ENCODE measurements at places on chromosomes 12 and 14. TPM values are rescaled to one million over a fixed set of nuclear protein-coding genes. Genes with fewer than 3 reads are reported as not detected.

- no peak for DNase-seq
Measured at GRCh38 chr12:95582230-95583058, 31.2 kb upstream of the USP44 start.

The DYRK4 gene
- total RNA-seq = 56.7 TPM

The NDRG2 gene
- total RNA-seq = 17.5 TPM

GRCh38 chr14:59511916-59512575, 27.7 kb downstream of the JKAMP start:
- no peak for DNase-seq

The CKB gene
- 45.2 TPM for total RNA-seq

DNA sequence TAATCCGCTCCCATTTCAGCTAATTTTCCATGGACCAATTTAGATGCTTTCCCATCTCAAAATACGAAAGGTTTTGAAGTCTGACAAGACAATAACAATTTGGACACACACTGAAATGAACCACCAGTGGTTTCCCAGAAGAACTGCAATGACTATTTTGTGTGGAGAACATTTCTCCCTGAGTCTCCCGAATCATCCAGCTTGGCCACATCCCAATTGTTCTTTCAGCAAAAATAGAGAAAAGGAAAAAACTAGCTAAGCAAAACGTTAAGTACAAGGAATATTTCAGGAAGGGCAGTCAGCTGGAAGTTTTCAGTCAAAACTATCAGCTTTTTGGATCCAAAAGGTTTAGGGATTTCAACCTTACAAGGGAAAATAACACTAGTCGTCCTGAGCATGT, 390.6 kb downstream of the KCNH5 start:
- DNase-seq = no peak

The GPR132 gene
- total RNA-seq = not detected

DNA sequence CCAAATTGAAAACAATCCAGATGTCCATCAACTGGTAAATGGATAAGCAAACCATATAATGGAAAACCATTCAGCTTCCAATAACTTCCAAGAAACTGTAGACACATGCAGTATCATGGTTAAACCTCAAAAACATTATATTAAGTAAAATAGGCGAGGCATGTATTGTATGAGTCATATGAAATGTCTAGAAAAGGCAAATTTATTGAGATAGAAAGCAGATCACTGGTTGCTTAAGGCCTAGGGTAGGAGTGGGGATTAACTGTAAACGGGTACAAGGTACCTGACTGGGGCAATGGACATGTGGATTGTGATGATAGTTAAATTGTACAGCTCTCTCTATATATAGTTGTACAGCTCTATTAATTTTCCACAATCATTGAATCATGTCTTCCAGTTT, 21.3 kb upstream of the PAPLN start:
- no peak for DNase-seq

- no peak for DNase-seq
Measured at GRCh38 chr12:94596596-94596995, 53.8 kb downstream of the TMCC3 start.

GRCh38 chr12:132507656-132508490, 17.9 kb downstream of the FBRSL1 start:
- DNase-seq = no peak

DNA sequence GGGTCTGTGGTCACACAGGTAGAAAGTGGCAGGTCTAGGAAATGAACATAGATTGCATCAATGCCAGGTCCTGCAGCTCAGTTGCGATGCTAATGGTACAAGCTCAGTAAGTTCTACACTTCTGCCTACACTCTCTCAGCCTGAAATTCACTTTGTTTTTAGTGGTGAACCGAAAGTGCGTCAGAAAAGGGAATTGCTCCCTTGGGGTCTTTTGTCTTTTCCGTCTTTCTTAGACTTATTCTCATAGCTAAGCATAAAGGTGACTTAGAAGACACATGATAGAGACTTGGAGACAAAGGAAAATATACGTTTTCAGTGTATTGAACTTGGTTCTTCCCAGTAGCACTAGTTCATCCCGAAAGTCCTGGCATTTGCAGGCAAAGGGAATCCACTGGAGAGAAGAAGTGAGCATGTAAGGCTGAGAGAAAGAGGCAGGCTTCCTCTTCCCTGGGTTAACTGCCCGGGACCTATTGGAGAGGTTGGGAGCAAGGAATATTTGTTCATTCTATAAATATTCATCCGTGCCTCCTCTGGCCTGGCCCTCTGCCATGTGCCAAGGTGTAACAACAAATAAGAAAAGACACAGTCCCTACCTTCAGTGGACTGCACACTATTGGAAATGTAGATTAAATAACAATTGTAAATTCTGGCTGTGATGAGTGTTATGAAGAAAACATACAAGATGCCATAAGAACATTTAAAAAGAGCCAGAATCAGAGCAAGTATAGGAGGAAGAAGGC, 785.8 kb downstream of the MED13L start:
- no peak for DNase-seq

The MYF5 gene
- not detected for total RNA-seq

The HELB gene
- 2.9 TPM for total RNA-seq

Data from MG63 (cell line).